ENCODE measurements at places on chromosomes 7 and 10.

GRCh38 chr7:8151161-8151725 lies 110.7 kb downstream of the ICA1 start:
- DNase-seq = no peak

DNA sequence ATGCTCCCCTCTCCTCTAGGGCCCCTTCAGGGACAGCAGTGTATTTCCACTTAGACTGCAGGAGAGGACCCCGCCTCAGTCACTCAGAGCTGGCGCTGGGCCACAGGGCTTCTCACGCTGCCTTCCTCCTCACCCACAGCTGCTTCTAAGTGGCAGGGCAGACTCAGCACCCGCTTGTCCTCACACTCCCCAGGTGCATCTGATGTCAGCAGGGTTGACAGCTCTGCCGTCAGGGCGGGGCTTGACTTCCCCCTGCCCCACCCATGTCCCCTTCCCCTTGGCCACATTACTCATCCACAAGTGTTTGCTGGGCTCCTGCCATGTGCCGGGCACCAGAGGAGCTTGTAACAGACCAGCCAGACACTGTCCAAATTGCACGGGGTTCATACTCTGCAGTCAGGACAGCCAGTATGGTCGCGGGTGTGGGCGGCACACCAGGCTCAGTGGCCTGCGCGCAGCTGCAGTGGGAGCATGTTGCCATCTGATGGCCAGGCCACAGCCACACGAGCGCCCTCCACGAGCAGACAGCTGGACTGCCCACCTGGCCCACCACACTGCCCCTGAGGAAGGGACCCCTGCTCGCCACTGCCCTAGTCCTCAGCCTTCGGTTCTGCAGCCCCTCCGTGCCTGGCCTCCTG lies 29.3 kb upstream of the TTYH3 start:
- DNase-seq = no peak

- DNase-seq = no peak
Measured at GRCh38 chr10:12501841-12502525, 152.6 kb downstream of the CAMK1D start.

DNA sequence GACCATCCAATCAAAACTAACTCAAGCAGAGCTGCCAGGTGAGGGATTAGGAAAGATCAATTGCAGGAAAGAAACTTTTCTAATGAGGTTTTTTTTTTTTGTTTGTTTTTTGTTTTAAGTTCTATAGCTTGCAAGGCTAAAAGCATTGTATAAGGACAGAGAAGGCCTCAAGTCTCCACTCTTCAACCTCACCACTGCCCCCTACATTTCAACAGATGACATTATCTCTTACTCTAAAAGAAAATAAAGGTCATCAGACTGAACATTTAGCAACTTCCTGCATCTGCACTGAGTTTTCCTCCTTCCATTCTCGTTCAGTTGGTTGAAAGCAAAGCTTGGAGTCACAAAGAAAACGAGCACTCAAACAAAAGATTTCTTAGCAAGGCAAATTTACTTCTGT lies 45.2 kb upstream of the EXOC4 start:
- DNase-seq = no peak

DNA sequence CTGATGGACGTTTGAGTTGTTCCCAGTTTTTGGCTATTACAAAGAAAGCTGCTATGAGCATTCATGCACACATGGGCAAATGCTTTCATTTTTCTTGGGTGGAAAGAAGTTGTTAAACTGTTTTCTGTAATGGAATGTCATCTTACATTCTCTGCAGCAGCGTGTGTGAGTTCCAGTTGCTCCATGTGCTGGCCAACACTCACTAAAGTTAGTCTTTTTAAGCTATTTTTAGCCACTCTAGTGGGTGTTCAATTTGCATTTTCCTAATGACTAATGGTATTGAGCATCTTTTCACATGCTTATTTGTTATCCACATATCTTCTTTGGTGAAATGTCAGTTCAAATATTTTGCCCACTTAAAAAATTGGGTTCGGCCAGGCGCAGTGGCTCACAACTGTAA lies 82.8 kb upstream of the COL13A1 start:
- DNase-seq = no peak

DNA sequence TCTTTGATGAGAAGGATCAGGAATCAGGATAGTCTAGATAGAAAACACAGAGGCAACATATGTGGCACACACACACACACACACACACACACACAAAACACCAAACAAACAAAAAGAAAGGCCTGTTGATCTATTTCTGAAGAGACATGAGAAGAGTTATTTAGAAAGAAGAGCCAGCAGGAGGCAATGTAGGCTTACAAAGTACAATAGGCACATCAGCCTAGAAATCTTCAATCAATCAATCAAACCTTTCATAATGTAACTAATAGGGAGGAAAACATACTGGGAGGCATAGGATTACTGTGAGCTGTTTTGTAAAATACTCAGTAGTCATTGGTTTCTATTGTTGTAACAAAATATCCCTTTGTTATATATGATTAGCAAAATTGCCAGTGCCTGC lies 47.3 kb upstream of the TES start:
- DNase-seq = no peak

DNA sequence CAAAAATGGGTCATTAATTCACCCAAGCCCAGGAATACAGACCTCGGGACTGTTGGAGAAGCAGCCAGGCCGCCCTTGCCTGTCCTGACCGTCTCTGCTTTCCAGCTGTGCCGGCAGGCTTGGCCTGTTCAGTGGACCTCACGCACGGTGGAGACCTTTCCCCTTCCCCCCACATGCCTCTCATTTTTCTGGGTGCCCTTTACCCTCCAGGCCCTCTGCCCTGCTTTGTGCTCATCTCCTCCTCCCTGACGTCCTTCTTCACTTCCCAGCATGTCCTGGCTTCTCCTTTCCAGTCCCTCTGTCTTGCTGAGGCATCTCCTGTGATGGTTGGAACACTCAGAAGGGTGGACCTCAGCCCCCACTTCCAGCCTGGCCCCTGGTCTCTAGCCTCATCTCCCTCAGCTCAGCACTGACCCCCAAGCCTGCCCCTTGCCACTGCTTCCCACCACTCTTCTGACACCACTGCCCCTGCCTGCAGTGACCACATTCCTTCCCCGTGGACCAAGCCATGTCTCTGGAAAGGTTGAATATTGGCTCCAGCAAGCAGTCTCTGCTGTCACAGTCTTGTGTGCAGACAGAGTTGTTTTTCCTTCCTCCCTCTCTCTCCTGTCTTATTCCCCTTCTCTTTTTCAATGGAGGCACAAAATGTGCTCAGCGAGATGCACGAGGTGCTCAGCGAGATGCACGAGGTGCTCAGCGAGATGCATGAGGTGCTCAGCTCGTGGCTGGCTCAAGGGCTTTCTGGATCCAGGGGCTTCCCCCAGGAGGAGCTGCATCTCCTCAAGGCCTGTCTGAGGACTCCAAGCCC lies 14.9 kb downstream of the BAG3 start:
- DNase-seq = no peak

DNA sequence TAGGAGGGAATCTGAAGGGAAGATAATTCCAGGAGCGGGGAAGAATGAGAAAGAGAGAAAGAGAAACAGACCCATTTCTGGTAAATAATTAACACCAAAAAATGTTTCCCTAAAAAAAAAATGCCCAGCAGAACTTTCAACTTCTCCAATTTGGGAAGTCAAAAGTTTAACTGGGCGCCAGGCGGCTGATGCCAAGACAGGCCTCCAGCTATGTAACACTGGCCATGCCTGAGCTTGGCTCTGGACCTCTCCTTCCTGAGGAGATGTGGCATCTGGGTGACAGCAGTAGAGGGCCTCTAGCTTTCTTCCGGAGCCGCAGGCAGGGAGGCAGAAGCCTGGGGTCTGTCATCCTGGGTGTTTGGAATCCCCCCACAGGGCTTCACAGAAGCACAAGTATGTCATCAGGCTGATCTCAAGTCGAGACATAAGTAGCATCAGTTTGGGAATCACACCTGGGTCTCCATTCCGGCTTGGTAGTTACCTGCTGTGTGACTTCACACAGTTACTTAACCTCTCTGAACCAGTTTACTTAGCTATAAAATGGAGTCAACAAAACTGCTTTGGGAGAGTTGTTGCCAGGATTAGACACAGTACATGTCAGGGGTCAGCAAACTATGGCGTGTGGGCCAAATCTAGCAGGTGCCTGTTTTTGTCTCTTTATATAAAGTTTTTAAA lies 50.5 kb upstream of the TCF7L2 start:
- DNase-seq = no peak

- DNase-seq = no peak
Measured at GRCh38 chr7:137975768-137976167, 26.1 kb downstream of the CREB3L2 start.

DNA sequence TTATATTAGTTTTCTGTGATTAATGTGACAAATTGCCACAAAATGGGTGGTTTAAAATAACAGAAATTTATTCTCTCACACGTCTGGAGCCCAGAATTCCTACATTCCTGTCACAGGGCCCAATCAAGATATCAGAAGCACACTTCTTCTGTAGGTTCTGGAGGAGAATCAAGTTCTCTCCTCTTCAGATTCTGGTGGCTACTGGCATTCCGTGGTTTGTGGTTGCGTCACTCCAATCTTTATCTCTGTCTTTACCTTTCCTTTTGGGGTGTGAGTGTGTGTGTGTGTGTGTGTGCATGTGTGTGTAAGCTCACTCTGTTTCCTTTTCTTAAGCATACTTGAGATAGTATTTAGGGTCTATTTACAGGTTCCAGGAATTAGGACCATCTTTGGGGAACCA lies 115.5 kb upstream of the DKK1 start:
- no peak for DNase-seq

- no peak for DNase-seq
Measured at GRCh38 chr10:6008497-6009142, 31.3 kb upstream of the IL15RA start.

GRCh38 chr7:5472432-5473315 lies 49.0 kb upstream of the TNRC18 start:
- no peak for DNase-seq

DNA sequence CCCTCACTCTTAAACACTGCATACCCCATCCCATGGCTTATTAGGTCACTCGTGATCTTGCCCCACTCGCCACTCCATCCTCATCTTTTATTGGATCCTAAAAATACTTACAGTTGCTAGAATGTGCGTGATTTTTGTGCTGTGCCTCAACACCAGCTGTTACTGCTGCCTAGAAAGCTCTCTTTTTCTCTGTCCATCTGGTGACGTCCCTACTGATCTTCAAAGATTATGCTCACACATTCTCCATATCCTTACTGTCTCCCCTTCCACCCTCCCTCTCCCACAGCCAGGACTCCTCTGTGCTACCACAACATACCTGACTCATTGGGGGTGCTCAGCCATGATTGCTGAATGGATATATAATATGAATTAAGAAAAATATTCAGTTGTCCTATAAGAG lies 42.0 kb downstream of the CDK6 start:
- DNase-seq = no peak

- DNase-seq = peak; percentile 10
Measured at GRCh38 chr10:117320050-117320665, 55.1 kb downstream of the PDZD8 start.

GRCh38 chr7:102412548-102412947 lies 16.4 kb downstream of the PRKRIP1 start:
- no peak for DNase-seq
